ENCODE measurements at places on chromosomes 16 and 17.

- DNase-seq, result no peak
Measured at GRCh38 chr17:43897831-43898230, 9.5 kb downstream of the MPP2 start.

- no peak for DNase-seq
Measured at GRCh38 chr16:12551530-12551929, 252.2 kb downstream of the CPPED1 start.

DNA sequence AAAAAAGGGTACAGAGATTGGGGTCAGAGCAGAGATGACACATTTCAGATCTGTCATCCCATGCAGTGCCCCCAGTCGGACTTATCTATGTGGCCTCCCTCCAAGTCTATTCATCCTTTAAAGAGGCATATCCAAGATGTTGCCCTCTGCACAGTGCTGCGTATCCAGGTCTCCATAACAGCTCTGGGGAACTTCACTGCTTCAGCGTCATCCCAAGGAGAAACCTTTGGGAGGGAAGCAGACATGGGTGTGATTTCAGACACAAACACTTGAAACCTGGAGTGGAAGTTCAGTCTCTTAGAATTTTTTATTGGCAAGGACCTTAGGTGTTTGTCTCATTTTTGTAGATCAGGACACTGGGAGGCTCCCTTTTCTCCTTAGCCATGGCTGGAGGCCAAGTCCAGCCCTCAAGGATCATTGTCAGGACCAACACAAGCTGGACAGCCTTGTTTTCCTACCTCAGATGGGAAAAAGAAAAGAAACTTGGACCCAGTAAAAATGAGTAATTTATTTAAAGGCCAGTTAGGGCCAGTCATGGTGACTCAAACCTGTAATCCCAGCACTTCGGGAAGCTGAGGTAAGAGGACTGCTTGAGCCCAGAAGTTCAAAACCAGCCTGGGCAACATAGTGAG lies 23.9 kb upstream of the NLK start:
- DNase-seq, result no peak

DNA sequence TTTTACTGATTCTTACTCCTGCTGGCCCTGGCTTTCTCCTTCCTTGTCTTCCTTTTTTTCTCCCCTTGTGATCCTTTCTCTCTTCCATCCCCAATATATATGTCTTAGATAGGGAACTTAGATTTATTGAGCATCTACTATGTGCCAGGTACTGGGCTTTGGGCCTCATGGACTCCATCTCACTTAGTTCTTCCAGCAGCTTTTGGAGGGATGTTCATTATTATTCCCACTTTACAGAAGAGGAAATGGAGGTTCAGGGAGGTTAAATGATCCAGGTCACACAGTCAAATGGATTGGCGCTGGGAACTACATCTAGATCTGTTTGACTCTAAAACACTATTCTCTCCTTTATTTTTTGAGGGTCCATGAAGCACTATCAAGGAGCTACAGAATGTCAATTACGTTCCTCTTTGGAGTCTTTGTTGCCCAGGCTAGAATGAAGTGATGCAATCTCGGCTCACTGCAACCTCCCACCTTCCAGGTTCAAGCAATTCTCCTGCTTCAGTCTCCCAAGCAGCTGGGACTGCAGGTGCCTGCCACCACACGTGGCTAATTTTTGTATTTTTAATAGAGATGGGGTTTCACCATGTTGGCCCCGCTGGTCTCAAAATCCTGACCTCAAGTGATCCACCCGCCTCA lies 19.0 kb upstream of the PRKCA start:
- DNase-seq, result no peak

DNA sequence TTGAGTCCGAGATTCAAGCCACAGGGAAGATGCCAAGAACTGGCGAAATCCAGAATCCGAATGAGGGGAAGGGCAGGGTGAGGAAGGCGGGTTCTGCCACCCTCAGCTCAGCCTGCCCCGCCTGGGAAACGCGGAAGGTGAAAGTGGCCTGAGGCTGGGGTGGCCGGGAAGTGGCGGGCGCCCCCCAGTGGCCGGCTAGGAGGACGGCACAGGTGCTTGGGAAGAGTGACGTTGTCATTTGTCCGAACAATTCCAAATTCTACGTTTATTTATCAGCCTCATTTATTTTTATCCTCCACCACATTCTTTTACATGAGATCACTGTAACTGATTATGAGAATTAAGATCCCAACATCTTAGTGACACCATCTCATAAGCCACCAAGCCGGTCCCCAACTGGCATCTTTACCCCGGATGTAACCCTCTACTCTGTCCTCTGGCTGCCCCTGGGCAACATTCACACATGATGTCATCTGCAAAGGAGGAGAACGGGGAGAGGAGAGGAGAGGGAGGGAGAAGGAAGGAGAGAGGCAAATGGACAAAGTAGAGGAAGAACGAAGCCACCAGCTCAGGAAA lies 21.3 kb downstream of the SRCIN1 start:
- DNase-seq, result peak; percentile 42

- no peak for DNase-seq
Measured at GRCh38 chr16:87583453-87584131, 18.7 kb upstream of the JPH3 start.

- DNase-seq, result no peak
Measured at GRCh38 chr16:77782694-77783093, 5.7 kb upstream of the VAT1L start.

GRCh38 chr17:39261286-39261685 lies 35.5 kb upstream of the STAC2 start:
- no peak for DNase-seq

- DNase-seq, result no peak
Measured at GRCh38 chr17:31623990-31624389, 232.5 kb downstream of the RAB11FIP4 start.

GRCh38 chr17:81460856-81461460 lies 51.6 kb downstream of the ACTG1 start:
- DNase-seq, result no peak

DNA sequence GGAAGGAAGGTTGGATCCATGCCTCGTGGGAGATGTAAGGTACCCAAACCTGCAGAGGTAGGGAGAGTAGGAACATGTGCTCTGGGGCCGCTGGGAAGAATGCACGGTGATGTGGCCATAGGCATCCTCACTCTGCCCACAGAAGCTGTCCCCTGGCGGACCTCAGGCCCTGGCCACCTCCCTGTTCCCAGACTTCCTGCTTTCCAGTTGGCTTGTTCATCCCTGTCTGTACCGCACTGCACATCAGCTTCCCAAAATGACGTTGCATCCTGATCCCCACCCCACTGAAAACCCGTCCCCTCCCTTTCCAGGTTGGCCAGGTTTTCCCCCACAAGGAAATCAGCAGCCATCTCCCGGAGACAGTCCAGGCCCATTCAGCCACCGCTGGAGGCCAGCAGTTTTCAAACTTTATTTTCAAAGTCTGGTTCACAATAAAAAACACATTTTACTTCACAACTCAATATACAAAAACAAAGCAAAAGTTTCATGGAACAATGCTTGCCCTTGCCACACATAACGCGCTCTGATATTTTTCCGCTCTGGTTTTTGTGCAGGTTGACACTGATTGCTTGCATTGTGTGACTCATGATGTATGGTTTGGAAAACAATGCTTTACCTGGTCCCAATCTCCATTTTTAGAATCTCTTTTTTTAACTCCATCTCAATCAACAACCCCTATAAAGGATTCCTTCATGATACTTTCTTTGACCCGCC lies 143.0 kb downstream of the GAS7 start:
- no peak for DNase-seq

DNA sequence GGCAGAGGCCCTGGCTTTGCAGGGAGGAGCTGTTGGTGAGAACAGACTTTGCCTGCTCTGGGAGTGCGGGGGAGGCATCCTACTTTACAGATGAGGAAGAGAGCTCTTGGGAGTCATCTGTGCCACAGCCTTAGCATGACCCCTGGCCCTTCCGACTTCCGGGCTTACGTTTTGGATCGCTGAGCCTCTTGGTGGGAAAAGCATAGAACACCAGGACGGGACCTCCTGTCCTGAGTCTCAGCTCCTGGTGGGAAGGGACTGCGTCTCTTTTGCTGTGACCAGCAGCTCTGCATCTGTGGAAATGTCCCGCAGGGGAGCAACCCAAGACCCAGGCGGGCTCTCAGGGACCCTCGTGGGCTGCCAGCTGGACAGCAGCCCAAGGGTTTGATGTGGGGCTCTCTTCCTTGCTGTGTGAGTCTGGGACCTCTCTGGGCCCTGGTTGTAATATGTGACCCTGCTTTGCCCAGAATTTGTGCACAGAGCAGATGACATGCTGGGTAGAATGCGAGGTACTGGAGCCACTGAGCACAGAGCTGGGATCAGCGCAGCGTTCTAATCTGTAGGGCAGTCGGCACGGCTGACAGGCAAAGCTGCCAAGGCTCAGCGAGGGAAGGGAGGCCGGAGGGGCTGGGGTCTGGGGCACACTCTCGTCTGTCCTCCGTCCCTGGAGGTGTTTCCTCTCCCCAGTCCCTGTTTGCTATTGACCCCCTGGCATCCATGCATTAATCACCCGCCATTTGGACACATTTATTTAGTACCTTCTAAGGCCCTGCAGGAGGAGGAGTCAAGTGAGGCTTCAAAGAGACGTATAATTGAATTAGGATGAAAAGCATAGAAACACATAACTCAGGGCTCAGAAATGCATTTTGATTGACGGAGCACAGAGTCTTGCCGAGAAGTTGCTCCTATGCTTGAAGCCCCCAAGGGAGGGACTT lies 64.0 kb downstream of the NT5M start:
- no peak for DNase-seq

- no peak for DNase-seq
Measured at GRCh38 chr17:197352-197751, 15.9 kb upstream of the DOC2B start.

GRCh38 chr16:46569231-46569735 lies 51.9 kb downstream of the SHCBP1 start:
- no peak for DNase-seq

DNA sequence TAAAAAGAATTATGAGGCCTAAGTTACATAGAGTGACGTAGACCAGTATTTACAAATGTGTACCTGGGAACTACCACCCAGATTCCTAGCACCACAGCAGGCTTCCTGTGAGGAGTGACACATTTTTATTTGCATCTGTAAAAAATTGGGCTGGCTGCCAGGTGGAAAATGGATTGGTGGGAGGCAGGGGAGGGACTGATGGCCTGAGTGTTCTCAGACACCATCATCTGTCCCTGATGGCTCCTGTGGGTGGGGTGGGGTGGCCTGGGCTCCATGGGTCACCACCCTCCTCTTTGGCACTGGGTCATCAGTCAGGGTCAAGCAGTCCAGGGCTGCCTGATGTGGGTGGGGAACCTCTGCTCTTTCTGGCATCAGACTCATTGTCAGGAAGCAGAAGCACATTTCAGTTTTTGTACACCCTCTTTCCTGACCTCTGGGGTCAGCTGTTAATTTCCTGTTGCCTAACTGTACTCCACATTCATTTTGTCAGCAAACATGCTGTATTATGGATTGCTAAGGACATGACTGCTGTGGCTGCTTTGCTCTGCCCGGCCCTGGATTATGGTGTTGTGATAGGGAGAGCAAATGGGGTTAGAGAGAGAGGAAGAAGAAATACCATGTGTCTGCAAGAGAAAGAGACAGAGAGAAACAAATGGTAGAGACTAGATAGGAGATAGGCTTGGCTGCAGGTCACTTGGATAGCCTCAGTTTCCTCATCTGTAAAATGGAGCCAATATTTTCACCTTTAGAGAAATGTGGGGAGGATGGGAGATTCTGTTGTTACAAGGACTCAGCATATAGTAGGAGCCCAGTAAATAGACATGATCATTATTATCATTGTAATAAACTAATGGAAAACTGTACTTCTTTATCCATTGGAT lies 11.6 kb upstream of the MFAP4 start:
- no peak for DNase-seq

GRCh38 chr16:60432472-60432871 lies 1603.8 kb downstream of the CDH8 start:
- no peak for DNase-seq

DNA sequence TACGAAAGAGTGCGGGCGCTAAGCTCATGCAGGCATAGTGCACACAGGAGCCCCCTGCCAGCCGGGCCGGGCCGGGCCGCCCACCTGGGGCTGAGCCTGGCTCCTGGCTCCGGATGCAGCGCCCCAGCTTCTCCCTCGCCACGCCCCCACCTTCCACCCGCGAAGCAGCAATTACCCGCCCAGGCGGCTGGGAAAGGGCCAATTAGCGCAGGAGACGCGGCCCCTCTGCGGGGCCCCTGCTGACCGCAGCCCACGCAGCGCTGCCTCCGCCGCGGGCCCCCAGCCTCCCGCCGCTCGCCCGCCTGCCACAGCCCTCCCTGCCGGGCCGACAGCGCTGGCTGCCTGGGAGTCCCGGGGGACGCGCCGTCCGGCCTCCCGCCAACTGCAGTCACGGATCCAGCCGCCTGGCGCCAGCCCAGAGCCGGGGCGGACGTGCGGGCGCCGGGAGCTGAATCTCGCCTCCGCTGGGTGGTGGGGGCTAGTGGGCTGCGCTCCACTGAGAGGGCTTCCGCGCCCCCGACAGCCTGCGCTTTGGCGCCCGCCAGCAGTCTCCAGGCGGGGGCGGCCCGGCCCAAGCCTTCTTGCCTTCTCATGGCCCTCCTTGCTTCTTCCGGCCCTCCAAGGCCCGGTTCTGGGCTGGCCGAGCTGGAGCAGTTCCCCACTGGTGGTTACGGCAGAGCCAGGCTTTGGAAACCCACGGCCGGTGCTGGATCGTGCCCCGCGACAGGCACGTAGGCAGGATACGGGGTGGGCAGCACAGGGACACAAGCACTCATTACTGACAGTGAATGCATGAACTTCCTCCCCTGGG lies 14.9 kb upstream of the CBFB start:
- peak; percentile 55 for DNase-seq

- no peak for DNase-seq
Measured at GRCh38 chr17:6498901-6499540, 54.8 kb downstream of the PIMREG start.

DNA sequence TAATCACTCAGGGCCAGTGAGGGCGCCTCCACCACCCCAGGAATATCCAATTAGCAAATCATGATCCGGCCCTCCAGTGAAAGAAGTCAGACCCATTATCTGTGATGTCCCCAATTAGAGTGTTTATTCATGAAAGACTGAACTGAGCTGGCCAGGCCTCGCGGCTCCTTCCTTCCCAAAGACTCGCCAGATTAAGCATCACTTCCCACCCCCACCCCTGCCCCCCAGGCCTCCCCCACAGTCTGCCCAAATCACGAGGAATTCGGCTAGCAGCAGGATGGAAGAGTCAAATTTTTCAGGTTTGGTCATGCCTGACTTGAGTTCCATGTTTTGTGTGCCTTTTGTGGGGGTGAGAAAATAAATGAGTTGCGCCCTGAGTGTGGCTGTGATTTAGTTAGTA lies 298.4 kb upstream of the SALL1 start:
- no peak for DNase-seq

DNA sequence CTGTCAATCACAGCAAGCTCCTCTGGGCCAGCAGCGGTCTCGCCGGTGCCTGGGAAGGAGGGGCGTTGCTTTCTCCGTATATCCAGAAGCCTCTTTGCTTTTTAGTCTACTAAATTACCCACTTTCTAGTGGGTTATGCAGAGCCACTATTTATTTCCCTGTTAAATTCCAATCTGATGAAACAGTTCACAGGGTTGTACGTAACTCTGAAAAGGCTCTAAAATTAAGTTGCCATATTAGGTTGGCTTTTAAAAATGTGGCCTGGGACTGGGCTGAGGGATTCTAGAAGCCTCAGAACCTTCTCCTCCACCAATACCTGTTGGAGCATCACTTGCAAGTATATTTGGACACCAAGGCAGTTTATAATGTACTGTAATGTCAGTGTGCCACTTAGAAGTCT lies 27.2 kb downstream of the MARCHF10 start:
- no peak for DNase-seq

All from activated T-cell treated with anti-CD3 and anti-CD28 coated beads for 4 hours (primary cell).